Stimulated activated CD8-positive, alpha-beta memory T cell treated with anti-CD3 and anti-CD28 coated beads, Interleukin-15, amount 100 ng/mL, for 48 hours (primary cell): ENCODE measurements at places on chromosomes 12 and 14.

DNA sequence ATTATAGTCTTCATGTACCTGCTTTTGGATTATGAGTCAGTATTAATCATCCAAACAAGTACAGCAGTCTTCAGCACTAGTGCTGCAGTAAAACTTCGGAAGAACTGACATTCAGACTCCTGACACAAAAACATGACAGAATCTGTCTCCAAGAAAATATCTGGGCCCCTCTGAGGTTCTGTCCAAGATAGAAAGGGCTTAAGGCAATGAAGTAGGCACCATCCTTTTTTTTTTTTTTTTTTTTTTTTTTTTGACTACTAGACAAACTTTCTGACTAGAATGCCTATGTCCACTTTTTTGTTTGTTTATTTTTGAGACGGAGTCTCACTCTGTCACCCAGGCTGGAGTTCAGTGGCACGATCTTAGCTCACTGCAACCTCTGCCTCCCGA is 112.5 kb downstream of the MED13L start:
- DNase-seq = no peak

DNA sequence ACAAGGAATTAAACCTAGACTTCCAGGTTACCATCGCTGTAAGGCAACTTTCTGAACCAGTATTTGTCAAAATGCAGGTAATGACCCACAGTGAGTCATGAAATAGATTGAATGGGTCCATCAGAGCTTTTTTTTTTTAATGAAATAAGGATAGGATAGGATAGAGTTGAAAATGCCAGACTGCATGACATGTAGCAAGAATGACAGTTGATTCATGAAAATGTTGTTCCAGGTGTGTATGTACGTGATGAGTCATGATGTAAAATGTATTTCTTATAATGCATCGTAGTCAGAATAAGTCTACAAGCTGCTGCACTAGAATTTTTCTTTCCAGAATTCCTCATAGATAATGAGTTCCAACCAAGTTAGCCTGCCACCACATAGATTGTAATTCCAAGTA is 184.4 kb upstream of the BCL2L14 start:
- DNase-seq = no peak

- DNase-seq = no peak
Measured at GRCh38 chr14:71592361-71592760, 339.9 kb upstream of the RGS6 start.

DNA sequence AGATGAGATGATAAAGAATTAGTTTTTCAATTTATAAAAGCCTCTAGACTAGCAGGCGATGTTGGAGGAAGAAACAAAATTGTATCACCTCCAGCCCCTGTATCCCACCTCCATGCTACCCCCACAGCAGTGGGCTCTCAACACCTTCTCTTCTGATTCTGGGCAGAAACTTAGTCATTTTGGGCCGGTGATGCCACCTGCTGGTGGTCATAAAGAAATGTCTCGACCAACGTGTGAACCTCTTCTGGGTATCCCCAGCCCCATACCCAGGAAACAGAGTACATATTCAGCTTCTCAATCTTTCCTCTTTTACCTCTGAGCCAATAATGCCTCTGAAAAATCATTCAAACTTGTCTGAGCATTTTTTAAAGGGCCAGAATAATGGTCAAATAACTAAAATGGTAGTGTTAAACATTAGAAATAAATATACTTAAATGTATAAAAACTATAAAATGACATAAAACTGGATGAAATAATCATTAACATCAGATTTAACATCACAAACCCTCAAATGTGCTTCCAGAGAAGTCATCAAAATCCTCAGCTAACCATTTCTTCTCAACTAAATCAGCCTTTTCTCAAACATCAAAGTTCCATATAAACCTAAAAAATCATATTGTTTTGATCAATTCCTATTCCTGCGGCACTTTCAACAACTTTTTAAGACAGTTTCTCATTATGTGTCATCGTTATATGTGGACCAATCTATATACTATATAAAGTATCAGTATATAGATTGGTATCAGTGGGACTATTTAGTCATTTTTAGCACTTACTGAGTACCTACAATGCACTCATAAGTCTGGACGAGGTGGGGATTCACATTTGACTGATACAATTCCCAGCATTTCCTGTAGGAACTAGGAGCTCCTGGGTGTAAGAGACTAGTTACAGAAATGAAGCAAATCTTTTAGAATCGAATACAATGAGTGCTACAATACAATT is 69.4 kb downstream of the ATXN2 start:
- peak; percentile 43 for DNase-seq

DNA sequence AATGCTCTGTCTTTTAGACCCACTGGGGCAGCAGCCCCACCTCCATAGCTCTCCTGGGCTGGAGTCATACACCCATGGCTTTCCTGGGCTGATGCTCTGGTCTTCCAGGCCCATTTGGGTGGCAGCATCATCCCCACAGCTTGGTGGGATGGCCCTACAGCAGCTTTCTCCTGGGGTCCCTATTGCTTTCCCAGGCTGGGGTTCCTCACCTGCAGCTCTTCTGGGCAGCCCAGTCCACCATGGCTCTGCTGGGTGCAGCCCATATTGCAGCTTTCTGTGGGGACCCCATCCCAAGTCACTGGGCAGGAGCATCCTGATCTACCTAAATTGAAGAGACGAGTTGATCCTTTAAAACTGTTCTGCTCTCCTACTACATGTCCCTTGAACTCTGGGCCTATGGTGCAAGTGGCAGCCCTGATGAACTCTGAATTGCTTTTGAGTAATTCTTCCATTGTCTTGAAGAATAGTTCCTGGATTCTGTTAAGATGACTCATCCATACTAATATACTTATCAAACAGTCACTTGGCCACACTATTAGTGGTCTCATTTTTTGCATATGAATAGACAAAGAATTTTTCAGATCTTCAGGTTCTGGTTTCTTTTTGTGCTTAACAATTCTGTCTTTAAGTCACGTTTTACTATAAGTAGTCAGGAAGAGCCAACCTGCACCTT is 390.1 kb downstream of the DPF3 start:
- no peak for DNase-seq

DNA sequence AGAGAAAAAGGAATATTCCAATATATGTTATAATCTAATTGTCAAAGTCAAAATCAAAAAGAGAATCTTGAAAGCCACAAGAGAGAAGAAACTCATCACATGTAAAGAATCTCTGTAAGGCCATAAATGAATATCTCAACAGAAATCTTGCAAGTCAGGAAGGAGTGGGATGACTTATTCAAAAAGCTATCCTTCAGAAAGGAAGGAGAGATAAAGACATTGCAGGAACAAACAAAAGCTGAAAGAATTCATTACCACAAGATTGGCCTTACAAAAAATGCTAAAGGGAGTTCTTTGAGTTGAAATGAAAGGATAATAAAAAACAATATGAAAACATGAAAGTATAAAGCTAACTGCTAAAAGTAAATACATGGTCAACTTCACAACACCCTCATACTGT is 286.8 kb downstream of the LRIG3 start:
- DNase-seq = no peak

- no peak for DNase-seq
Measured at GRCh38 chr14:95484296-95484695, 32.2 kb downstream of the SYNE3 start.

GRCh38 chr14:59679872-59680271 is 103.3 kb upstream of the CCDC175 start:
- DNase-seq = no peak

DNA sequence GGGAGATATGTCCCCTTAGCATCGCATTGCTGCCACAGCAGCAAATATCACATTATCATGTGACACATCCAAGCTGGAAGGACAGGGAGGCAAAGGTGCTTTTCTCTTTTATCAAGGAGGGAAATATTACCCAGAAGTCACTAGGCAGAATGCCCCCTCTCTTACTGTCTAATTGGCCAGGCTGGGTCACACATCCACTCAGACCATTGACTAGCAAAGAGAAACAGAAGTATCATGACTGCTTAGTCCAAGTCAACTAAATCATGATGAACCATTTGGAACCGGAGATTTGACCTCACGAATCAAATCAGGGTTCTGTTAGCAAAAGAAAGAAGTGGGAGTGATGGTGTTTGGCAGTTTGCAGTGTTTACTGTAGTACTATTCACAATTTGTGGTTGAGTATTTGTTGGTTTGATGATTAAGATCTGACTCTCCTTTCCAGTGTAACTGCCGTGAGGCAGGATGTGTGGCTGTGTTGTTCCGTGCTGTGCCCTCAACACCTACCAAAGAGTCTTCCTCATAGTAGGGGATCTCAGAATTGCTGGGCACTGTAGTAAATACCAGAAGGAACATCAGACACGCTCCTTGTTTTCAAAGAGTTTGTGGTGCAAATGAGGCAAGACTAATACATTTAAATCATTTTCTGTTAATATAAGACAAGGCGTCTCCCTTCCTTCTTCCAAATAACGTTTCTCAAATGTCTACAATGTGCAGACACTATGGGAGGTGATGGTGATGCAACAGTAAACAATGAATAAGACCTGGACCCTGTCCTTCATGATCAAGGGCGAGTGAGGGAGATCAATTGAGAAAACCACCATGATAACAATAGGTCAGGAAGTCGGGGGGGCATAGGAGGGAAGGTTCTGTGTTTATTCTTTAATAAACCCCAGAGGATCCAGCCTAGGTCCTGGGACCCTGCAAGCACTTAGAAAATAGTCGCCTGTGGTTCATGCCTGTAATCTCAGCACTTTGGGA is 194.4 kb upstream of the CRY1 start:
- DNase-seq = no peak

- no peak for DNase-seq
Measured at GRCh38 chr12:46508651-46509050, 136.1 kb upstream of the SLC38A2 start.

DNA sequence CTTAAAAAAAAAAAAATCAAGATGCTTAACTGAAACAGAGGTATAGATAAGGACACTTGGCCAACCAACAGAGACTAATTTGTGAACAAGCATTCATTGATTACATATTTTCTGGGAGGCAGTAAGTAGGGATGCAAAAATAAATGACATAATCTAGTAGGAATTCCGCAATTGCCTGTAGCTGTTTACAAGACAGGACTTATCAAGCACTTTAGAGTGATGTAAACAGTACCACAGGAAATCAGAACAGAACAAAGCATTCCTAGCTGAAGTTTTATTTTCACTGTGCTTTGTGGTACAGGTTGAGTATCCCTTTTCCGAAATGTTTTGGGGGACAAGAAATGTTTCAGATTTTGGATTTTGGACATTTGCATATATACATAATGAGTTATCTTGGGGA is 68.2 kb upstream of the FGD4 start:
- no peak for DNase-seq

DNA sequence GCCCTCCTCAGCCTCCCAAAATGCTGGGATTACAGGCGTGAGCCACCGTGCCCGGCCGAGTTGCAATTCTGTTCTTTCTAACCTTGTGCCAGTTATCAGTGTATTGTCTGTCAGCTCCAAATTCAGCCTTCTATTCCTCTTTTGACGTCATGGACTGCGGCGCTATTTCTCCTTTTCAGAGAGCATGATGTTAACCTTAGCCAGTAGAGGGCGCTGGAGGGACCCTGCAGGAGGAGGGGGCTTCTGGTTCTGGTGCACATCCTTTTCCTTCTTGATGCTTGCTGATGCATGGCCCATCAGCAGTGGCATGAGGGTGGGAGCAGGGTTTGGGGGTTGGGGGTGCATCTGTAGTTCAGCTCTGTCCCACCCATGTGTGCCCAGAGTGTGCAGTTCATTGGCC is 179.3 kb upstream of the RMST start:
- no peak for DNase-seq
